CD4-positive, alpha-beta memory T cell (primary cell): ENCODE measurements at places on chromosomes 4 and X. TPM values are rescaled to one million over a fixed set of nuclear protein-coding genes. Genes with fewer than 3 reads are reported as not detected.

The TLR1 gene
- 20.6 TPM for total RNA-seq

The PHOX2B gene
- total RNA-seq = not detected

The ATOH1 gene
- total RNA-seq = not detected

The SPANXA1 gene
- not detected for total RNA-seq

The PCSK1N gene
- 8.5 TPM for total RNA-seq

The CLDN34 gene
- total RNA-seq = not detected

The ERAS gene
- not detected for total RNA-seq

The NLGN3 gene
- 2.2 TPM for total RNA-seq

The FANCB gene
- total RNA-seq = 4.8 TPM

The POLN gene
- 4.4 TPM for total RNA-seq

The FAM133A gene
- not detected for total RNA-seq

The NUDT11 gene
- total RNA-seq = 0.80 TPM

GRCh38 chrX:143674926-143675325, 39.0 kb upstream of the SLITRK4 start:
- no peak for DNase-seq

DNA sequence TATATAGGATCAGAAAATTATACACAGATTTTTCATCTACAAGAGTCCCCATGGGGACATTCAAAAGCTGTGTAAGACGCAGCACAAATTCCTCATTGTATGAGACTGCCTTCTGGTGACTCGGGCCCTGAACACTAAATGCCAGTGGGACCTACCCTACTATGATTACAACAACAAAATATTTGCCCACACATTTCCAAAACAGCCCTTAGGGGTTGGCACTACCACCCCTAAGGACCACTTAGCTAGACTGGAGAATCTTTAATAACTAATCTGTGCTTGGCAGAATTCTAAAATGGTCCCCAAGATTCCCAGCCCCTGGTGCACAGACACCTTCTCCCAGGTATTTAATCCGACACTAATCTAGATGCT, 29.1 kb downstream of the UCHL1 start:
- DNase-seq = no peak

GRCh38 chr4:91233164-91233563, 1070.6 kb upstream of the GRID2 start:
- no peak for DNase-seq

DNA sequence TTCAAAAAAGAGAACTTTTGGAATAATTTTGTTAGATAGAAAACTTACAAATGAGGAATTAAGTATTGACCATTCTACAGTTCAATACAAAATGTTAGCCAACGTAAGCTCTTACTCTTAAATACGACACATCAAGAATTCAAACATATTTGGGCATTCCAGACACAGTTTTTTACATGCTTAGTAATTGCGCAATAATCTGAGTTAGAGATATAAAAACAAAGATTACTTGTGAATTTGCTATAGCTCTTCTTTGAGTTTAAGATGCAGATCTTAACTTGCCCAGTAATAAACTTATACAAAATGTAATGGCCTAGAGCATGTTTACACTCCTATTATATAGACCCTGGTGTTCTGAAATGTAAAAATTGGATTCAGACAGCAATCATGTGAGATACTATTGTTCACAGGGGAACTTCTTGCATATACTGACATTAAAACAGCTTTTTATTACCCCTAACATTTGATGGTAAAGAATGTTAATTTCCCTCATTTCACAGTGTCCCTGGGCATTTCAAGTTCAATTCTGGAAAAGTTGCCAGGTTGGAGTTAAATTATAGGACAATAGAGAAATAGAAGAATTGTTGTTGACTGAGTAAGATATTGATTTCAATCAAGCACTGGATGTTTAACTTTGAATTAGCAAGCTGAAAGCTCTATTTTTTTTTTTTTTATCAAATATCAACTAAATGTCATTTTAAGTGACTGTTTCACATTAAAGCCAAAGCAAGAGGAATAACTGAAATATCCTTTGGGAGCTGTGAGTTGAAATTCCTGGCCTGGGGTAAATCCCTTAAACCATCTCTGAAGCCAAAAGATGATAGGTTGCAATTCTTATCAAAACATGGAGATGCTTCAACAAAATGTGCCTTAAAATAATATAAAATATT, 910 bp downstream of the HPGDS start:
- no peak for DNase-seq

DNA sequence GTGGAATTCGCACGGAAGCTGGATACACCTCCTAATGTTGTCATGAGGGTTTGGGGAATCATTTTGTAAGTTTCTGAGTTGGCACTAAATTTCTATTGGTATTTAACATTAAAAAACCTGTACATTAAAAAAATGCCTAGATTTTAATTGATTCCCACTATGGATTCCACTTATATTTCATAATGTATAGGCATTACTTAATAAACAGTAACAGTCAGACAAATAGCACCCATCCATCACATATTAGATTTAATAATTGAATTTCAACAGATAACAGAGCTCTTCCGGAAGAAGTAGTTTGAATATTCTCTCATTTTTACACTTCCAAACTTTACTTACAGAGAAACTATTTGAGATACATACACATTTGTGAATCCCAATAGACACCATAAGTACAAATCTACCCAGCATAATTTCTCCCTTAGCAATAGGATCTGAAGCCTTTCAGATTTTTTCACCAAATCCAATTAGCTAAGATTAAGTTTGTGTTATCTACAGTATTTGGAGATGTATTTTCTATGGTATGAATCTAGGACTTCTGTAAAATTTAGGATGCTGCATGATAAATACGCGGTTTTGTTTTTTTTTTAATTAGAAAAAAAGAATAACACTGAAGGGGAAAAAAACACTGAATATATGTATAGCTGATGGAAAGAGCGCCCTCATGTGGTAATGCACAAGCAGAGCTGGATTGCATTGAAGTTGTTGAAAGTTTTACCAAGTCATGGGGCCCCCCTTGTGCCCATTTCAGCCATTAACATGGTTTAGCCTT, 12.2 kb upstream of the ODAM start:
- no peak for DNase-seq

GRCh38 chr4:37040816-37041215, 203.7 kb upstream of the NWD2 start:
- no peak for DNase-seq

DNA sequence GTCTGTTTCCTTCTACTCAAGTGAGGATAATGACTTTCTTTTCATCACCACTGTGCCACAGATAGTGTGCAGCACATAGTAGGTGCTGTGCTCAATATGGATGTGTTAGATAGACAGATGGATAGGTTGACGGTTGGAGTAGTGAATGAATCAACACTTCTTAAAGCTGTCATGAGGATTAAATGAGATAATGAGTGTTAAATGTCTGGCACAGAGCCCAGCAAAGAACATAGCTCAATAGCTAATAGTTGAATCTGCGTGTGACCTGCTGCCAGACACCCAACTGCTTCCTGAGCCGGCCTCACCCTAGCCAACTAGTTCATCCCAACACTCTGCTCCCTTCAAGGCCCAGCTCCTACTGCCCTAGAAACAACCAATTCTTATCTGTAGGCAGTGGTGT, 67.7 kb upstream of the PJA1 start:
- no peak for DNase-seq

DNA sequence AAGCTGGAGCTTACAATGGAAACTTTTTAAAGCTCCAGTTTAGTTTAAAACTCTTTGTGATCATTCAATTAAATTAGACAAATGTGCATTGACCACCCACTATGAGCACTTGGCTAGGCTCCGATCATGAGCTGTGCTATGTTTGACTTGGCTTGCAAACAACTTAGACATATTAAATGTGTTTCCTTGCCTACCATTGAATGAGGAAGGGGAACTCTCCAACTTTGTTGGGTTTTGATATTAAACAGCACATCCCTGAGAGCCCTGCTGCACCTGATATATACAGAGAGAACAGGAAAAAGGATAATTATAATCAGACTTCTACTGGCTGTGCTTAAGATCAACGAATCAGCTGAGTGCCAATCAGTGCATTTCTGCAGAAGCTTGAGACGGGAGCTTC, 71.4 kb upstream of the ADGRL3 start:
- no peak for DNase-seq

DNA sequence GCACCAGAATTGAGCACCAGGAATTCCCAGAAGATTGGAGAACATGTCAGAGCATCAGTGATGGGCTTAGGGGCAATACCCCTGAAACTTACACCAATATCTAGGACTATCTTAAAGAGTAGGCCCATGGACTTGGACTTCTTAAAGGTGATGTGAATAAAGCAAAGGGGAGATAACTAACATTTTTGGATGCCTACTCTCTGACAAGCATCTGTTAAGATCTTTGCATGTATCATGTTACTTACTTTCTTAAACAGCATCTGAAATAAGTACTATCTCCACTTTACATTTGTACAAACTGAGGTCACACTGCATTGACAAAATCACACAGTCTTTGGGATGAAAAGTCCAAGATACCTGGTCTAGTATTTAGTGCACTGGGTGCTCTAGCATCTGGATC, 258.6 kb upstream of the ARSJ start:
- DNase-seq = no peak

GRCh38 chr4:142314686-142315085, 531.4 kb downstream of the INPP4B start:
- no peak for DNase-seq

DNA sequence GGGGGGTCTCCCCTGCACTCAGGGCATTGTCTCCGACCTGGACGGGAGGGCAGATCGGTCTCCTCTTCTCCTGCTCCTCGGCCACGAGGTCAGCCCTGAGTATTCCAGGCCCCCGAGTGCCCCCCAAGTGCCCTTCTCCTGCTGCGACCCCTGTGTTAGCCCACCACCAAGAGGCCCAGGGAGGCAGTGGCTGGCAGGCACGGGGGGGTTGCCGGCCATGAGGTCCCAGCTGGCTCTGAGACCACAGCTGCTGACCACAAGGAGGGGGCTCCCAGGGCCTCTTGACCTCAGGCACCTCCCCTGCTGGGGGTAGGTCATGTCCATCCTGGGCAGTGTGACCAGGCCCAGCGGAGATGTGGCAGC, 186.1 kb upstream of the PSAPL1 start:
- no peak for DNase-seq

DNA sequence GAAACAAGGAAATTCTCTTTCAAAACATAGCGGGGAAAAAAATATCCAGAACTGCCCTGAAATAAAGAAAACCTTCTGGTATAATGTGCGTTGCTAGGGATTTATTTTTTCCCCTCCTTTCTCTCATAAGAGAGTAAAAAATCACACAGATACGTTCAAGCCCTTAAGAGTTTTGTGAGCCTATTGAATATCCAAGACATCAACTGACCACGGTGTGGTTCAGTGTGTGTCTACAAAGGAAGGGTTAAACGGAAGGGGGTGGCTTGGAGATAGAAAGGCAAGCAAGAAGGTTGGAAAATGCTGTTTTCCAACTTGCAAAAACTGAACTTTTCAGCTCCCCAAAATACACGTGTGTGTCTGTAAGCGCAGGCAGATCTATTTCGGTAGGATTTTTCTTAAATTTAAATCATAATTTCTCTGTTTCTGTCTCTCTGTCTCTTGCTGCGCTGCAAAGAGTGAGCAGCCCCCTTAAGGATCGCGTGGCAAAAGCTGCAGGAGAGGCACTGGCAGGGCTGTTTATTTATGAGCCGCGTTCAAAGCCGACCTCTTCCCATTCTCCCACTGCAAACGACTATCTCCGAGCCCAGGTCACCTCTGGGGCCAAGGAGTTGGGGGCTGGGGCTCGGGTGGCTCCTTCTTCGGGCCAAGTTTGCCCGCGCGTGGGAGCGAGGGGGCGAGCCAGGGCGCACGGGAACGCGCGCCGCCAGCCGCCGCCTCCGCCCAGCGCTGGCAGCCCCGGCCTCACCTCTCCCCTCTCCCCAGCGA, 492 bp upstream of the SLIT2 start:
- DNase-seq = no peak

DNA sequence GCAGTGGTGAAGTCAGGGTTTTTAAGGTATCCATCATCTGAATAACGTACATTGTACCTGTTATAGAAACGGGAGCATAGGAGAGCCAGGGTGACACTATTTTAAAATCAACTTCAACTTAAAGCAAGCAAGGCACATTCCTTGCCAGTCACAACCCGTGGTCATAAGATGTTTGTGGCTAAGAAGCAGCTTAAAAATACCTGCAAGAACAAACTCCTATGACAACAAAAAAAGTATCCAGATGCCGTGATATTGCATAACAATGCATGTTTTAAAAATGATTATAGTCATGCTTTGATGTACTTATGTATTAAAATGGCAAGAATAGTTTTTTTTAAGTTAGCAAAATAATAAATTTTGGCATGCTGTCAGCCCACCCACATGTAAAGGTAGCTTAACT, 16.5 kb upstream of the SYNPO2 start:
- DNase-seq = no peak

DNA sequence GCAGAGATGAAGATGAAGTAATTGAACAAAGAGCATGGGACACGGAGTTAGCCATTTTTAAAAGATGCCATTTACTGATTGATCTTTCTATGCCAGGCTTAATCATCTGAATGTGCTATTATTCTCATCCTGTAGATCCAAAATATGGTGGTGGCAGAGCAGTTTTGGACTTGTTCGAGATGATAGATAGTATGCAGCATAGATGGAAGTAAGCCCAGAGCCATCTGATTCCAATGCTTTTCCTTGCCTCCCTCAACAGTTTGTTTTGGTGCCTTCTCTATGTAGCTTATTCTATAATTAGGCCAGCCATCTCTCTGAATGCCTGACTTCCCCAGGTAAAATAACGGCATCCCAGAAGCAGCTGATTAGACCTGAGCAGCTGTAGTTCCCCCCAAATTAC, 152.6 kb upstream of the CLNK start:
- no peak for DNase-seq

GRCh38 chr4:6179362-6179761, 21.0 kb downstream of the JAKMIP1 start:
- DNase-seq = peak; percentile 19

DNA sequence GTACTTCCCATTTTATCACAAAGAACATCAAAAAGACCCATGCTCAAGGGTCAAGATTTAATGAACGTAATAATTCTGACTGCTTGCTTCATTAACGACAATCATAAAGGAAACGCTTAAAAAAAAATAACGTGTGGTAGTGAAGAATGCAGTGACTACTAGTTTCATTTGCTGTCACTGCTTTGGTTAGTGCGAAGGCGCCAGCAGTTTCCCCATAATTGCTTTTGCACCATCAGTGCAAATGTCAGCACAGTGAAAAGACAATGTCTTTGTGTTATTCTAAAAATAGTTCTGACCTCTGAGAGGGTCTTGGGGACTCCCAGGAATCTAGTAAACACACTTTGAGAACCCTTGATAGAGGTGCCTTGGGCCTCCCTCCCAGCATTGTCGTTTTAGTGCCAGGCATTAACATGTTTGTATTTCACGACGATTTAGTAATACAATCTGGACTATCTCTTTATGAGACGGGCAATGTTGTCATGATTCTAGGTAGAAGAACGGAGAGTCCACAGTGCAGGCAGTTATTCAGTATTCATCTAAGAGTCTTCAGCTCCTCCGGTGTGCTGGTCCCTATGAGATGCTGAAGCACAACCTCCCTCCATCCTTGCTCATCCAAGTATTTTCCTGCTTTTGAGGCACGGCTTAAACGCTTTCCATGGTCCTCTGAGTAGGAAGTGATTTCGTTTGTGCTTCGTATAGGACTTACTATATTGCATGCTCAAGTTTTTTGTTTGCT, 71.0 kb downstream of the AFF1 start:
- DNase-seq = peak; percentile 42

GRCh38 chr4:38024206-38024509, 64.0 kb downstream of the PTTG2 start:
- DNase-seq = no peak

- DNase-seq = no peak
Observed at GRCh38 chrX:140505421-140506337, 810 bp upstream of the SOX3 start.

GRCh38 chr4:4960574-4960973, 58.7 kb downstream of the CYTL1 start:
- no peak for DNase-seq

GRCh38 chrX:65045001-65045400, 68.8 kb upstream of the ZC4H2 start:
- DNase-seq = no peak
